Occipital lobe (tissue), 3 donors: ENCODE measurements at places on chromosomes 16 and 17. TPM values are rescaled to one million over a fixed set of nuclear protein-coding genes. Genes with fewer than 3 reads are reported as not detected.

- DNase-seq = no peak
Measured at GRCh38 chr17:43367737-43368242, 31.0 kb upstream of the ARL4D start.

DNA sequence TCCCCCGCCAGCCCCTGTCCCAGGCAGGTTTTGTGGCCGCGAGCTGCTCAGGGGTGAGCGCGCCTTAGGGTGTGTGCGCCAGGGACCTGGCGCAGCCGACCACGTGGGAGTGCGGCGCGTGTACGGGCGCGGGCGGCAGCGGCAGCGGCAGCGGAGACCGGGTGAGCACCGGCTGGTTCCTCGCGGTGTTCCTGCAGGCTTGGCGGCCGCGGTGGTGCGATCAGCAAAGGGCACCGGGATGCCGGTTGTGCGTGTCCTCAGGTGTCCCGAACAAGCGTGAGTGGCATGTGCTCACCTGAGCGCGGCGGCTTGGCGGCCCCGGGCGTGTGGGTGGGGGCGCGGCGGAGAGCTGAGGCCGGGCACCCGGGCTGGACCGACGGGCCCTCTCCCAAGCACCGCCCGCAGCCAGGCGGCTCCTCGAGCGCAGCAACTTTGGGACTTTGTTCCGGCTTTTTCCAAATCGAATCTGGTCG lies 381 bp upstream of the HSD11B2 start:
- DNase-seq = no peak

DNA sequence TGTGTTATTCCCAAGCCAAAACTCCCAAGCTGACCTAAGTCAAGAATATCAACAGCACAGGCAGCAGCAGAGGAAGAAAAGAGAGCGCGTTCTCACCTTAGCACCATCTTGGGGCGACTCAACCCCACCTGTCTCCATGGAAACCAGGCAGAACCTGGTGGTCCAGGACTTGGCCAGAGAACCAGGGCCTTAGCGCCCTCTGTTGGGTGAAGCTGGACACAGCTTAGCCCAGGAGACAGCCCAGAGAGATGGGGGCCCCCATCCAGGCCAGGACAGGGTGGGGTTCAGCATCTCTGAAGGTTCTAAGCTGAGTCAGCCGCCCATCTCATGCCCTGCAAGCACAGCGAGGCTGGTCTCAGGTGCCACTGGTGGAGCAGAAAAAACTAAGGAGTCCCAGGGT lies 60.1 kb upstream of the TMEM132E start:
- no peak for DNase-seq

The CCDC144A gene
- total RNA-seq = 4.4 TPM
